ENCODE measurements at places on chromosomes 5 and 9.
A peak's percentile ranks its signal among the peaks of the same experiment; 100 is the strongest.

GRCh38 chr5:72460413-72460812 is 46.8 kb downstream of the ZNF366 start:
- DNase-seq, result no peak

GRCh38 chr5:15079566-15079965 is 208.0 kb upstream of the ANKH start:
- no peak for DNase-seq

DNA sequence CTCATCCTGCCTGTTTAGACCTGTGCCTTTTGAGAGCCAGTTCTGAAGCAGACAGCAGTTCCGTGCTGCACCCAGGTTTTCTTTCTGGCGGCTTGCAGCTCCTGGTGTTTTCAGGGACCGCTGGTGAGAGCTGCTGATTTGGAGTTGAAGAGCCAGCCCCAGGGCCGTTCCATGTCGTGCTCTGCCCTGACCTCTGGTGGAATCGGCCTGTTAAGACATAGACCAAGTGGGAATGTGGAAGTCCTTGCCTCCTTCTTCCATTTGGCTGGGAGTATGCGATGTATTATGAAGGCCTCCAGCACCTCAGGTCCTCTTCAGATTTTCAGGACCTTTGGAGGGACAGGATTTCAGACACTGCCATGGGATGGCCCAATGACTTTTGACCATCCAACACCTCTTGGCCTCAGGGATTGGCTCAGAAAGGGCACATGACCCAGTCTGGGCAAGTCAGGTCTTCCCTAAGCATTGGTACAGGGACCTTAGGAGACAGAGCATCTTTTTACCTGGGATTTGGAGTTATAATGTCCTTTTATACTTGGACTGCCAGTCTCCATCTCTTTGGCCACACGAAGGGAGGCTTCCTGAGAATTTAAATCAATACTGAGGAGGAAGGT is 136.1 kb upstream of the CLINT1 start:
- no peak for DNase-seq

GRCh38 chr9:113509463-113509862 is 45.9 kb downstream of the RGS3 start:
- no peak for DNase-seq

- DNase-seq, result no peak
Observed at GRCh38 chr9:131012396-131012917, 3.5 kb downstream of the LAMC3 start.

- no peak for DNase-seq
Observed at GRCh38 chr5:39138892-39139291, 64.7 kb upstream of the RICTOR start.

DNA sequence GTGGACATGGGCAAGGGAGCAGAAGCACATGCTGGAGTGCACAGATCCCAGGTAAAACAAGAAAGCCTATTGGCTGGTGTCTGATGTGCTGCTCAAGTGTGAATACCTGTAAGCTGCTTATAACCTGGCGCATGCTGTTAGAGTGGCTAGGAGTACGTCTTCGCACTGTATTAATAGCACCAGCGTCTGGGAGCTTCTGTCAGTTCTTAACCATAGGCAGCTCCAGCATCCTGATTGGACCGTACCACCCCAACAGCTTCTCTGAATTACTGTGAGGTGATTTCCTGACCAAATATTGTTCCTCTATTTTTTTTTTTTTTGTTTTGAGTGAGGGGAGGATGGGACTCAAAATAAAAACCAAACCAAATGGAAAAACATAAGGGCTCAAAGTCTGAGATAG is 987.6 kb downstream of the PTPRD start:
- no peak for DNase-seq

GRCh38 chr9:69140123-69140735 is 33.8 kb upstream of the TJP2 start:
- DNase-seq, result no peak

DNA sequence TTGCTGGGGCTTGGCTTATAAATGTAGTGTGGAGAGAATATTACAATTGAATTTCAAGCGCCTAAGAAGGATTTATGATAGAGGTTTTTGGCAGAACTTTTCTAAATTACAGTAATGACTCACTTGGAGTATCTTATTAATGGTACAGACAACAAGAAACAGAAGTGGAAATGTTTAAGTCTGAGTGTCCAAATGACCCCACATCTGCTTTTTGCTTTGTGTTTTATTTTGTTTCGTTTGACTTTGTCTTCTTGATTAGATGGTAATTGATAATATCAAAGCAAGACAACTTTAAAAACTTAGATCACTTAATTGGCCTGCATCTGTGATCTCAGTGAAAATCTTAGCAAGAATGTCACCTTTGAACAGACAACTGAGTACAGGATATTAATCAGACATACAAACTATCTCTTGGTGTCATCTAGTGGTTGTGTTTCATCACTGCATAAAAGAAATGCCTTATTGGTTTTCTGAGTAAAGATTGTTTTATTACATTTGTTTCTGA is 577.4 kb downstream of the ISL1 start:
- DNase-seq, result no peak

DNA sequence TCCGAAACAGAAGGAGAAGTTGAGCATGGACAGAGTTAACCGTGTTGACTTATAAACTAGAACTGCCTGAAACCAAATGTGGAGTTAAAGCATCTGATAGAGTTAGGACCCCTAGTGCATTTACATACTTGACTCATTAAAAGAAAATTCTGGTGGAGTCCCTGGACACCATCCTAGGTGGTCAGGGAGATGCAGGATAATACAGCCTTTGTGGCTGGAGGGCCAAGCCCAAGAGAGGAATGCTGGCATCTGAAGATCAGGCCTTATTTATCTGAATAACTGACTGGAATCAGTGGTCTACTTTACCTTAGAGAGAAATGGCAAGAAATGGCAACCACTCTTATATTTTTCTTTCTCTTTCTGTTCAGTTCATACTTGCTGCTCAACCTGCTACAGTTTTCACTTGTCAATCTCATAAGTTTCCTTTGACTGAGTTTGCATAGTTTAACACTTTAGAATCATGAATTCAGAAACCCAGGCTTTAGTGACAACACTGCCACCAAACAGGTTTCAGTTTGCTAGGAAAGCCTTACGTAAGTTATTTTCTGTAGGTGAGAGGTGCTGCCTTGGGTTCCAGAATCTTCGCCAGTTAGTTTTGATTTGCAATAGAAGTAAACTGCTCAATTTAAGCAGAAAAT is 10.2 kb downstream of the CMYA5 start:
- no peak for DNase-seq

- no peak for DNase-seq
Observed at GRCh38 chr9:78354989-78355388, 58.1 kb downstream of the PSAT1 start.

GRCh38 chr5:173028811-173029327 is 27.3 kb upstream of the CREBRF start:
- DNase-seq, result no peak

GRCh38 chr9:81787747-81788632 is 98.6 kb upstream of the TLE1 start:
- DNase-seq, result no peak

GRCh38 chr9:121725008-121725775 is 73.8 kb downstream of the DAB2IP start:
- no peak for DNase-seq

GRCh38 chr9:93262537-93263310 is 78.8 kb downstream of the WNK2 start:
- DNase-seq, result no peak

GRCh38 chr5:133336121-133336968 is 276.0 kb downstream of the FSTL4 start:
- DNase-seq, result no peak

GRCh38 chr5:130189961-130190360 is 285.7 kb downstream of the CHSY3 start:
- no peak for DNase-seq

- peak; percentile 70 for DNase-seq
Observed at GRCh38 chr9:127698985-127699670, 7.7 kb upstream of the CFAP157 start.

- DNase-seq, result no peak
Observed at GRCh38 chr5:19927170-19927569, 60.8 kb downstream of the CDH18 start.

- DNase-seq, result no peak
Observed at GRCh38 chr9:106860721-106861639, 2.0 kb upstream of the ZNF462 start.

GRCh38 chr9:119318371-119318770 is 50.9 kb downstream of the BRINP1 start:
- no peak for DNase-seq

DNA sequence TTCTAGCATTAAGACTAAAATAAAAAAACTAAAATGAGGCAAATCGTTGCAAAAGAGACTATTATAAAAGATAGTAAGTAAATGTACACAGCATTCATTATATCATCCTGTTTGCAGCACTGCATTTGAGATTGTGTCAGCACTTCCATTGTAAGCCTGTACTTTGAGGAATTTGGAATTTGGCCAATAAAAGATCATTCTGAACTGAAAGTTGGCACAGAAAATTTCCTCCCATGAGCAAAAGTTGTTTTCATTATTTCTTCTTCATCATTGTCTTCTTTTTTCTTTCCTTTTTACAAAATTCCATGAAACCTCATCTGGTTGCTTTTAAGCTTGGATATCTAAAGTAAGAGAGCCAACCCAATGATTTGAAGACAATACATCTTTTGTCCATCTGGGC is 199.3 kb upstream of the ADAMTSL1 start:
- DNase-seq, result no peak

DNA sequence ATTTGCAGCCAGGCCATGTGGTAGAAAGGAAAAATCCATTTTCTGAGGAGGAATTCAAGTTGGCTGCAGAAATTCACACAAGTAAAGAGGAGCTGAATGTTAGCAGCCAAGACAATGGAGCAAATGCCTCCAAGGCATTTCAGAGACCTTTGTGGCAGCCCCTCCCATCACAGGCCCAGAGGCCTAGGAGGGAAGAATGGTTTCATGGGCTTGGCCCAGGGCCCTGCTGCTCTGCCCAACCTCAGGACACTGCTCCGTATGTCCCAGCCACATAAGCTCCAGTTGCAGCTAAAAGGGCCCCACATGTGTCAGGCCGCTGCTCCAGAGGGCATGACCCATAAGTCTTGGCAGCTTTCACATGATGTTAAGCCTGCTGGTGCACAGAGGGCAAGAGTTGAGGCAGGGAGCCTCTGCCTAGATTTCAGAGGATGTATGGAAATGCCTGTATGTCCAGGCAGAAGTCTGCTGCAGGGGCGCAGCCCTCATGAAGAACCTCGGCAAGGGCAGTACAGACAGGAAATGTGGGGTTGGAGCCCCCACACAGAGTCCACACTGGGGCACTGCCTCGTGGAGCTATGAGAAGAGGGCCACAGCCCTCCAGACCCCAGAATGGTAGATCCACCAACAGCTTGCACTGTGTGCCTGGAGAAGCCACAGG is 144.2 kb upstream of the EPB41L4A start:
- no peak for DNase-seq

DNA sequence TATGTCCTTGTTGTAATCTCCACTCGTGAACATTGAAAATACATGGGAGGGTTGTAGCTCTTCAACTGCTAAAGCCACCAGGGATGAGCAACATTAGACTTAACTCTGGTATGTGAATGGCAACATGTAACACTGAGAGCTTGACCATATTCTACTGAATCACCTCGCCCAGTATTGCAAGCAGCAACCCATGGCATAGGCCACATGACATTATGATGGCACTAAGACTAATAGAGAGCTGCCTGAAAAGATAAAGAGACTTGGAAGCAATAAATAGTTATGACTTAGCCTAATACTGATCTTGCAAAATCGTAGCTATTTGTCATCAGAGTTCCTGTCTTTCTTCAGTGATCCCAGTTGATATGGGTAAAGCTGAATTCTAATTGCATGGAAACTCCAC is 108.4 kb upstream of the NREP start:
- DNase-seq, result no peak

- DNase-seq, result no peak
Observed at GRCh38 chr5:69202497-69202896, 13.1 kb downstream of the CENPH start.

DNA sequence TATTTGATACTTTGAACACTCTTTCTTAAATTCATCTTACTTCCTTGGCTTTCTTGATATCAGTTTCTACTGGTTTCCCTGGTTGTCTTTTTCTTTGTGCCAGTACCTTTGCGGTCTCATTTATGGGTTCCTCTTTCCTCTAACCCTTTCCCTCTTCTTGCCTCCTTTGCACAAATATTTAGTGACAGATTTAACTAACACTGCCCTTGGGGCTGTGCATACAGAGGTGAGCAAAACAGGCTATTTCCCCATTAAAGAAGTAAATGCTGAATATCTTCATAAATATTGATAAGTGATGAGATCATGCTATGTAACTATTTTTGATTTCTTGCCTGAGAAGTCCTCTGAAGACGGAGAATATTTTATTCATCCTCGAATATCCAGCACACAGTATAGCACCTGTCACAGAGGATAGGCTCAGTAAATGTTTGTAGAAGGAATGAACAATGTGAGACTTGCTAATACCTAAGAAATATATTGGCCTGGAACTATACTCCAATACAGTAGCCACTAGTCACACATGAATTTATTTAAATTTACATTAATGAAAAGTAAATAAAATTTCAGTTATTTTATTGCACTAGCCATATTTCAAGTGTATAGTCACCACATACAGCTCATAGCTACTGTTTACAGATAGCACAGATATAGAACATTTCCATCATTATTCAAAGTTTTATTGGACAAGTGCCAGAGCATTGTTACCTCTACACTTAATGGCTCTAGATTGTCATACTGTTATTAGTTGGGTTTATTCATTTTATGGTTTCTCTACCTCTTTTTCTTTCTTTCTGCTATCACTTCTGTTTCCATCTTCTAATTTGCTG is 90.4 kb downstream of the RIC1 start:
- DNase-seq, result no peak

- DNase-seq, result no peak
Observed at GRCh38 chr9:18700714-18701113, 226.8 kb downstream of the ADAMTSL1 start.
